Vagina (tissue), 2 donors: ENCODE measurements at places on chromosomes 12 and 14. TPM values are rescaled to one million over a fixed set of nuclear protein-coding genes. Genes with fewer than 3 reads are reported as not detected.

The CAPZA3 gene
- not detected for total RNA-seq

DNA sequence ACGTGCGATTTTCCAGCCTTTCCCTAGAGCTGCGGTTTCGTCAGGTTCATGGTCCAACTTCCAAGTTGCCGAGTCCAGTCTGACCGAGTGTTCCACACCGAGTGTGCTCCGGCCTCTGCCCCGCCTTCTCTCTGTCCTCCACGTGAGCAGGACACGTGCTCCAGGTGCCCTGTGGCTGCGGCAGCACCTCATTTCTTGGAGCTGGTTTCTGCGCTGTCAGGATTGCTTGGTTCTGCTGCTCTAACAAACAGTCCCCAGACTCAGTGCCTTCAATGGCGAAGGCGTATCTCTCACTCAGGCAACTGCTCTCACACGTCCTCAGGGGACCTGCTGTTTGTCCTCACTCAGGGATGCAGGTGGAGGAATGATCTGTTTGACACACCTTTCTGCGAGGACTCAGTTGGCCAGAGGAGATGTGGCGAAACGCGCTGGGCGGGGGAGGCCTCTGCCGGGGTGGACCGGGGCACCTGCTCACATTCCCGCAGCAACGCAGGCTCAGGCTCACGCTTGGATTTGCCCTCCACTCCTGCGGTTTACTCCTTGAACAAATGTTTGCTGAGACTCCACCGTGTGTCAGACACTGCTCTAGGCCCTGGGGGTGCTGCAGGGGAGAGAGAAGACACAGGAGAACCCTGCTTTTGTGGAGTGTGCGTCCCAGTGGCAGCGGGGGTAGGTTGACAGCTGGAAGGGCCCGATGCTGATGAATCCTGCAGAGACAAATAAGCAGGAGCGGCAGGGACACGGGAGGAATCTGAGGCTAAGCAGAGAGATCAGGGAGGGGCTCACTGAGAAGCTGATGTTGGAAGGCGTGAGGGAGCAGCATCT is 63.4 kb upstream of the FBRSL1 start:
- peaks cover 28% of the 10 kb centered on the region for H3K4me1 ChIP-seq
- no peak overlapping the region for H3K27ac ChIP-seq
- H3K4me3 ChIP-seq: no peak overlapping the region

DNA sequence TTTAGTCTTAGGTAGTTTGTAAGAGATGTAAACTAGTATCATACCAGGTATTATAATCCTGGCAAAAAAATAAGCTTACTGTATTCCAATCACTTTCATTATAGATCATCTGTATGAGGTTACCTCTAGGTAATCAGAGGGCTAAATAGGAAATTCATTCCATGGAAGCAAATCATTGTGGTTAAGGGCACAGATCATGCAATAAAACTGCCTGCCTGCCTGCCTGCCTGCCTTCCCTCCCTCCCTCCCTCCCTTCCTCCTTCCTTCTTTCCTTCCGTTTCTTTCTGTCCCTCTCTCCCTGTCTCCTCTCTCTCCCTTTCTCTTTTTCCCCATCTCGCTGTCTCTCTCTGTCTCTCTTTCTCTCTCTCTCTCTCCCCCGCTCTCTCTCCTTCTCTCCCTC is 3.2 kb upstream of the CLEC9A start:
- H3K4me1 ChIP-seq: no peaks in the 10 kb centered on the region
- H3K4me3 ChIP-seq: no peak overlapping the region
- H3K36me3 ChIP-seq: no peaks in the 10 kb centered on the region
- no peak overlapping the region for H3K27ac ChIP-seq
- no peak for DNase-seq

The LRIG3 gene
- total RNA-seq: 54.0 TPM

The KLHL33 gene
- 1.2 TPM for total RNA-seq

DNA sequence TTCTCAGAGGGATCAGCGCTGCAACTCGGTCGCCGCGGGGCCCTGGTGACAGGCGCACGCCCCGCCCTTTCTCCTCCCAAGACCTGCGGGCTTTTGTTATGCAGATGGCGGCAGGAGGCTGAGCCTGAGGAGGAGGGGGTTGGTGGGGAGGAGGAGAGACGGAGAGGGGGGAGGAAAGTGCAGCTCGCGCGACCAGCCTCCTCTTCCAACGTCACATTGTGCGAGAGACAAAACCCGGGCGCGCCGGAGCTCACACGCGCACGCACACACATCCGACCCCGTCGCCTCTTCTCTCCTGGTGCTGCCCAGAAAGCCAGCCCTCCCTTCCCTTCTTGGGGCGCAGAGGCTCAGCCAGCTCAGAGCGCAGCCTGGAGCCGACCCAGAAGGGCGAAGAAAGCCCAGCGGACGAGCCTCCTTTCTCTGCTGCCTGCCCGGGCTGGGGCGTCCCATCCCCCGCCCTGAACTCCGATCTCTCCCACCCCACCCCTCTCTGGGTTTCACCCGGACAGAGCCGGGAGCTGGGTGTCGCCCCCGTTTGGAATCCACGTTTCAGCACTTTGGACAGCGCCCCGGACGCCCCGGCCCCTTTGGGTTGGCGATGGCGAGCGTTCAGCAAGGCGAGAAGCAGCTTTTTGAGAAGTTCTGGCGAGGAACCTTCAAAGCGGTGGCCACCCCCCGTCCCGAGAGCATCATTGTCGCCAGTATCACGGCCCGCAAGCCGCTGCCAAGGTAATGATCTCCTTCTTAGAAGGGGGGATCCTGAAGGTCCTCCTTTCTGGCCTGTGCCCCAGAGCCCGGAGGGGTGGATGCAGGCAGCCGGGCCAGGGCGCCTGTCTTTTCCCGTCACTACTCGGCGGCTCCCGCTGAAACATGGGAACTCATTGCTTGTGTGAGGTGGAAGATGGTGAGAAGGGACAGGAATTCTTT is at the start of gene SRRM4:
TSS of gene SRRM4 (plus strand) at position 257 of the 927 bp plus-strand sequence. CDS start at position 599, 342 bp downstream.
- H3K27me3 ChIP-seq: no peaks in the 10 kb centered on the region
- H3K4me3 ChIP-seq: no peak within 1 kb of the TSS
- H3K27ac ChIP-seq: no peak within 1 kb of the TSS
- no peaks in the 10 kb centered on the region for H3K36me3 ChIP-seq

DNA sequence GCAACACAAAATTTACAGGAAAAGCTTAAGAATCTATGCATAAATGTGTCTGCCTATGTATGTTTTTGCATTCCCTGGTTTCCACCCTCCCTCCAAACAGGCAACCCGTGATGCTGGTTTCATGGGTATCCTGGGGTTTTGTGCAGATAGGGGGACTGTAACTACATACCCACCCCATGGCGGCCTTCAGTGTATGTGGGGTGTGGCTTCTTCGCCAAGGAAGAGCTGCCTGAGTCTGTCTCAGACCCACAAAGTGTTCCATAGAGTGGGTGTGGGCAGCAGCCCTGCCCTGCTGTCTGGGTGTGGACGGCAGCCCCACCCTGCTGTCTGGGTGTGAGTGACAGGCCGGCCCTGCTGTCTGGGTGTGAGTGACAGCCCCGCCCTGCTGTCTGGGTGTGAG is 174.8 kb downstream of the ADGRD1 start:
- peaks cover 14% of the 10 kb centered on the region for H3K4me1 ChIP-seq
- DNase-seq: no peak
- H3K4me3 ChIP-seq: no peak overlapping the region
- no peaks in the 10 kb centered on the region for H3K36me3 ChIP-seq

- peak overlapping the region; percentile 13 for H3K4me3 ChIP-seq
- no peaks in the 10 kb centered on the region for H3K36me3 ChIP-seq
- no peak overlapping the region for H3K27ac ChIP-seq
- no peak for DNase-seq
- no peaks in the 10 kb centered on the region for H3K27me3 ChIP-seq
- H3K4me1 ChIP-seq: peaks cover 15% of the 10 kb centered on the region
These were observed 60.1 kb upstream of the RIMBP2 start for GRCh38 chr12:130775953-130776856.

The LTBP2 gene
- total RNA-seq: 52.5 TPM

DNA sequence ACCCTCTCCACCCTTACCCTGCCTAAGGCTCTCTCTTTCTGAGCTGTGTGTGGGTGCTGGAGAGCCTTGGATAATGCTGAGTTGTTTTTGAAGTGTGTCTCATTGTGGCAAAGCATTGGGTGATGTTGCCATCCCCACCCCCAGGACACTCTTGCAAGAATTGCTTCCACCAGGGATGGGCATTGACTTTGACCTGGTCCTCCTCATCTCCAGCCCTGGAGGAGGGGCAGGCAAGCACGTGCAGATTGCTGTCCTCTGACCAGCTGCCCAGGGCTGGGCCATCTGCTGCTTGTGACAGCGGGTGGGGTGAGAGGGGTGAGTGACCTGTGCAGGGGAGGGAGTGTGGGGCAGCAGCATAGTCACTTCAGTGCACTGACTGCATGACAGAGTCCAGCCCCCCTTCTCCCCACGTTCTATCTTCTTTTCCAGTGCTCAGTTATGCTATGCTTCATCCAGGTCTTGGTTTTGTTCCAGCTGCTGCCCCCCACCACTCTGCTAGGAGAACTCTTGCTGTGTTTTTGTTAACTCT is 26.2 kb downstream of the SUSD6 start:
- H3K36me3 ChIP-seq: no peaks in the 10 kb centered on the region
- H3K27ac ChIP-seq: peak overlapping the region; percentile 33
- H3K27me3 ChIP-seq: no peaks in the 10 kb centered on the region

The LRP1 gene
- total RNA-seq: 477 TPM

GRCh38 chr12:8076366-8076765 is 5.7 kb upstream of the NECAP1 start:
- no peak overlapping the region for H3K4me3 ChIP-seq
- no peaks in the 10 kb centered on the region for H3K27me3 ChIP-seq
- H3K4me1 ChIP-seq: peaks cover 10% of the 10 kb centered on the region
- DNase-seq: no peak
- H3K36me3 ChIP-seq: no peaks in the 10 kb centered on the region

DNA sequence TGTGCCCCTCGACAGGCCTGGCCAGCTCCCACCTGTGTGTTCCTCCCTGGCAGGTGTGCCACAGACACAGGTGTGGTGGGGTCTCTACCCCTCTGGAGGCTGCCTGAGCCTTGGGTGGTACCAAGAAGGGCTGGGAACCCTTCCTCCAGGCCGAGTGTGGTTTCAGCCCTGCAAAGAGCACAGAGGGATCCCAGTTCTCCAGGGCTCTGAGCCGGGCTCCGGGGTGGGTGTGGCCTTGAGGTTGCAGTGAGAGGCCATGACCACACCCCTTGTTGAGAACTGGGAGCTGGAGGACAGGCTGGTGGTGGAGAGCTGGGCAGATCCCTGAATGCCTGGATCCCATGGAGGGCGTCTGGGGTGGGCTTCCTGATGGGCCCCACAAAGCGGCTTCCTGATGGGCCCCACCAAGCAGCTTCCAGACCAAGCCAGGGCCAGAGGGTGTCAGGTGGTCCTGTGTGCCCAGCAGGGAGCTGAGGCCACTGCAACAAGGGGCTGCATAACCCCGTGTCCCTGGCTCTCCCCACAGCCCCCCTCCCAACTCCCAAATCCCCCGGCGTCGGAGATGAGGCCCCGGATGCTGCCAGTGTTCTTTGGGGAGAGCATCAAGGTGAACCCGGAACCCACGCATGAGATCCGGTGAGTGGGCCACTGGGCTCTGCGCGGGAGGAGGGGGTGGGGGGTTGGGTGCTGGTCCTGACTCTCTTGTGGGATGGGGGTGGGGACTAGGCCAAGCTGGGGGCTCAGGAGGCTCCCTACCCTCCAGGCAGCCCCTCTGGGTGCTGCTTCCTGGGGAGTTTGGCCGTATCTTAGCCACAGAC is 16.6 kb downstream of the RFLNA start:
- no peak for DNase-seq
- H3K27me3 ChIP-seq: no peaks in the 10 kb centered on the region

The TIGAR gene
- 0.98 TPM for total RNA-seq

- no peak overlapping the region for H3K4me3 ChIP-seq
- no peaks in the 10 kb centered on the region for H3K36me3 ChIP-seq
- DNase-seq: no peak
- H3K4me1 ChIP-seq: no peaks in the 10 kb centered on the region
- no peaks in the 10 kb centered on the region for H3K27me3 ChIP-seq
These were observed 31.3 kb upstream of the PPM1A start for GRCh38 chr14:60217713-60218112.

The PRH2 gene
- not detected for total RNA-seq

- no peak for DNase-seq
- H3K36me3 ChIP-seq: no peaks in the 10 kb centered on the region
- no peak overlapping the region for H3K4me3 ChIP-seq
- peaks cover 9% of the 10 kb centered on the region for H3K4me1 ChIP-seq
- no peak overlapping the region for H3K27ac ChIP-seq
These were observed 37.7 kb downstream of the RAB35 start for GRCh38 chr12:120078868-120079267.

DNA sequence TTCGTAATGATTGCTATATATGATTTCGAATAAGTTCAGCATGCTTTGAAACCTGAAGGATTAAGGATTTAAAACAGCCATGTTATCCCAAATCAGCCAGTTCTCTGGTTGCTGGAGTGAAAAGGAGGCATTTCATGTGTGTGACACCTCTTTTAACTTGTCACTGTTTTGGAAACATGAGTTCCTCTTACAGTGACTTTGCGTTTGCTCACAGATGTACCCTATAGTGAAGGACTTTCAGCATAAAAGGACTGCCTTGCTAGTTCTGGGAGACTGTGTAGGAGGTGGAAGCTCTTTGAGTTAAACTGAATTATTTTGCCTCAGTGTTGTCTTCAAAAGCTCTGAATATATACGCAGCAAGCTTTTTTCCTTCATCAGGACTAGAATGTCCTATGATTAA is 7.6 kb downstream of the RNASE11 start:
- no peaks in the 10 kb centered on the region for H3K27me3 ChIP-seq
- H3K27ac ChIP-seq: no peak overlapping the region
- H3K4me1 ChIP-seq: no peaks in the 10 kb centered on the region
- no peak overlapping the region for H3K4me3 ChIP-seq

The LRTM2 gene
- not detected for total RNA-seq

- no peaks in the 10 kb centered on the region for H3K36me3 ChIP-seq
- DNase-seq: no peak
- no peak within 1 kb of the TSS for H3K27ac ChIP-seq
- peak within 1 kb of the TSS; percentile 48 for H3K4me3 ChIP-seq
These were observed at the start of gene BCAT1 for GRCh38 chr12:24948757-24949722. Gene BCAT1 (minus strand): TSS chr12:24949101. CDS start chr12:24948932, 169 bp downstream.

- H3K4me1 ChIP-seq: no peaks in the 10 kb centered on the region
- H3K4me3 ChIP-seq: no peak overlapping the region
- no peaks in the 10 kb centered on the region for H3K27me3 ChIP-seq
- no peak for DNase-seq
- no peaks in the 10 kb centered on the region for H3K36me3 ChIP-seq
These were observed 28.0 kb upstream of the GXYLT1 start for GRCh38 chr12:42172441-42173210.

DNA sequence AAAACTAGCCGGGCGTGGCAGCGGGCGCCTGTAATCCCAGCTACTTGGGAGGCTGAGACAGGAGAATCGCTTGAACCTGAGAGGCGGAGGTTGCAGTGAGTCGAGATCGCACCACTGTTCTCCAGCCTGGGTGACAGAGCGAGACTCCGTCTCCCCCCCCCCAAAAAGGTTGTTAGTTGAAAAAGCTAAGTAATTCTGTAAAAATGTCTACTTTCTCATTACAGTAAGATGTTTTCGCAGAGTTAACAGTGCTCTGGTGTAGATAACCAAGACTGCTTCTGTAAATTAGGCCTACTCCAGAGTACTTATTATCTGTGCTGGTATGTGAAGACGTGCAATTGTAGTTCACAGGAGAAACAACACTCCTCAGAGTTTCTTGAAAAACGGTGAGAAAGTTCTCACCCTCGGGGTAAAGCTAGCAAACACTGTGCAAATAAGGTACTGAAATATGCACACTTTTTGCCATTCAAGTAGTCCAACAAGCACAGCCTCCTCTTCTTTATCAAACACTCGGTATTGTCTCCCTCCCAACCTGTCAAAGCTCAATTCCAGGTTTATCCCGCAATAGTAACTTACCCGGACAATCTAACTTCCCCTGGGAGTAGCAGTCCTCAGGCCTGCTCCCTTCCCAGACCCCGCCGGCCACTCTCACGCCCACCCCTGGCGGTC is 974 bp downstream of the BTBD7 start:
- H3K4me1 ChIP-seq: peaks cover 46% of the 10 kb centered on the region
- H3K27me3 ChIP-seq: no peaks in the 10 kb centered on the region
- H3K27ac ChIP-seq: peak overlapping the region; percentile 99
- no peaks in the 10 kb centered on the region for H3K36me3 ChIP-seq

The ATG14 gene
- total RNA-seq: 11.5 TPM
